ENCODE measurements at places on chromosomes 11 and 22.

- DNase-seq: no peak
Measured at GRCh38 chr11:43576803-43577521, 103.6 kb upstream of the HSD17B12 start.

DNA sequence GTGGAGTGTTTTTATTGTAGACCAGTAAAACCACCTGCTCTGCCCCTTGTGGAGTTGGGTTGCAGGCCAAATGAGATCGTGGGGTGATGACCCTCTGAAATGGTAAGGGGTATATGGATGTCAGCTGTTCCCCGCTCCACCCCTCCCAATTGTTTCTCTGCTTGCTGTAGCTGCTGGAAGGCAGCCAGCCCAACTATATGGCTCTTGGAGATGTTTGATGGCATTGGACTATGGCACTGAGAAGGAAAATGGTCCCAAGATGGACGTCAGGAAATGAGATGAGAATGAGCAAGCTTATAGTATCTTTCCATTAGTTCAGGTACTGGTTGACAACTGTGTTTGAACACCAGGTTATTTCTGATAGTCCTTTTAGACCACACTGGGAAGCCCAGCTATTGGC is 94.8 kb upstream of the SORL1-AS1 start:
- DNase-seq: no peak

DNA sequence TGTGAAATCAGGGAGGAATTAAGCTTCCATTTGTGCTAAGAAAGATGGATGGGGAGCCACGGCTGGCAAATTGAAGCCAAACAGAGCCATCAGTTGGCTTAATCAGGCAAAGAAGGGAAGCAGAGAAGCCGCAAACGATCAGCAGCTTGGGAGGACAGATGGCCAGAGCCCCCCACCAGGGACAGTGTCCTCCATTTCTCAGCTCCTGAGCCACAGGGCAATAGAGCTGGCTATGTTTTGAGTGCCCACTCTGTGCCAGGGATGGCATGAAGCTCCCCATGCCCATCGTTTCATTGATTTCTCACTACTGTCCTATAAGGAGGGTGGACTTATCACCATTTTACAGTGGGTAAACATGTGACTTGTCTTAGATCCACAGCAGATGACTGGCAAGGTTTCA is 126.3 kb upstream of the ASPHD2 start:
- no peak for DNase-seq

DNA sequence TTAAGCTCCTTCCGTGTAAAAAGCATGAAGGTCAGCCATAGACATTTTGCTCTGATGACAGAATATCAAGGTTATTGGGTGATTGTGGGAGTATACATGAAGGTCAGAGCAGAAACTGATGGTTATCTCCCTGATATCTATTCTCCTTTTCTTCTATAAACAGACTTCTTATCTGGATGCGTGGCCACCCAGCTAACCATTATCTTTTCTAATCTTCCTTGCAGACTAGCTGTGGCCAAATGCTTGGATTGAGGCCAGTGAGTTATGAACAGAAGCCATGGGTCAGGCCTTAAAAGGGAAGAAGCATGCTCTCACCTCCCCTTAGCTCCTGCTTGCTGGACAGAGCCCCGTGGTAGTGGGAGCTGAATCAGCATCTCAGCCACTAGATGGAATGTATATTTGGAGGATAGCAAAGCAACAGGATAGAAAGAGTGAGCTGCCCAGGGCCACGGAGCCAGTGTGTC is 31.3 kb upstream of the LRRC55 start:
- DNase-seq: no peak

GRCh38 chr11:121603316-121603715 is 150.5 kb upstream of the SORL1-AS1 start:
- no peak for DNase-seq

- no peak for DNase-seq
Measured at GRCh38 chr22:21076912-21077625, 31.3 kb downstream of the LRRC74B start.

DNA sequence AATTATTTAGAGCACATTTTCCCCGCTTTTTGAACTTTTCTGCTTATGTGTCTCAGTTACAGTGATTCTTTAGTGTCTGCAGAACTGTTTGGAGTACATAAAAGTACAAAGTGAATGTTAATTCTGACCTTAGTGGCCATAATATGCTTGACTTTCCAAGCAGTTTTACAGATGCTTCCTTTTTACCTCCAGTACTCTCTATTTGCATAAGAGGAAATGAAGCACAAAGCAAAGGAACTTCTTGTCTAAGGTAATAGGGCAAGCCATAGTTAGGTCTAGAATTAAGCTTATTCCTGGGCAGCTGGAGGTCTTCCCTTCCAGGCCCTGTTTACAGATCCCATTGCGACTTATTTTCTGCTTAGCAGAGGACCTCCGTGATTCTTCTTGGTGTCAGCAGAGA is 3.6 kb downstream of the GTPBP1 start:
- no peak for DNase-seq

DNA sequence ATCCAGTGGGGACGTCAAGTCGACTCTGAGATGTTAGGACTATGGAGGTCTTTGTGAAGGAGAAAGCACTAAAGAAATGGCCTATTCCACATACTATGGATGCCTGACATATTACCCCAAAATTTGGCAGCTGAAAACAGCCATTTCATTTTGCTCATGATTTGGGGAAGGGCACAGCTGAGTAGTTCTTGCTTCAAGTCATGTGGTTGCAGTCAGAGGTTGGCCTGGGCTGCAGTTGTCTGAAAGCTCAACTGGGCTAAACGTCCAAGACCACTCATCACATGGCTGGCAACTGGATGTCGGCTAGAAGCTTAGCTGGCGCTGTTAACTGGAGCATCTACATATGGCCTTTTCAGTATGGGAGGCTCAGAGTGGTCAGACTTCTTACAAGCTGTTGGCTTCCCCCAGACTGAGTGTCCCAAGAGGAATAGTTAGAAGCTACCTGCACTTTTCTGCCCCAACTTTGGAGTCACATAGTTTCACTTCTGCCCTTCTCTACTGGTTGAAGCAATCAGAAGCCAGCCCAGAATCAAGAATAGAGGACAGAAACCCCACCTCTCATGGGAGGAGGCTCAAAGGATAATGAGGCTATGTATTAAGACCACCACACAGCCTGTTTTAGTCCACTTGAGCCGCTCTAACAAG is 14.1 kb downstream of the SLC35C1 start:
- no peak for DNase-seq
